Psoas muscle (tissue), 8 donors: ENCODE measurements at places on chromosomes 11 and 22.

DNA sequence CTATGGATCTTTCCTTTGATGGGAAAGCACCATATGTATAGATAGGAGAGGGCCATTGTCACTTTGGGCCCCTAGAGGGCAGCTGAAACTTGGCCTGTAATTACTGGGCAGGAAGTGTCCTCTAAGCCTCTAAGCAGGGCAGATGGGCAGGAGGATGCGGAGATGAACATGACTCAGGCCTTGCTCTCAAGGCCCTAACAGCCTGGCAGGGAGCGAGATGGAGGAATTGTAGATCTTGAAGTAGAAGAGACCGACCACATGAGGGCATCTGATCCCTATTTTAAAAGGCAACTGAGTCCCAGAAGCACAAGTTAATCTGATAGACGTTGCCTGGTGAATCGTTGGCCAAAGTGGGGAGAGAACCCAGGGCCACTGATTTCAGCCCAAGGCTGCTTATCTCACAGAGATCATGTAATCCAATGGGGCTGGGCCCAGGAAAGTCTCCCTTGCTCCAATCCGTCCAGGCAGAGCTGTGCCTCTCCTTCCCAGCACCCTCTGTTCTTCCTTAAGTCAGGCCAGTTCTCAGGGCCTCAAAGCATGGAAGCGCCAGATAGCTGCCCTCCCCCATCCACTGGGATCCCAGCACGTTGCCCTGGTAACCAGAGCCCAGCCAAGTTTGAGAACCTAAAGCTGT lies 2.5 kb upstream of the SEPTIN3 start:
- no peak for DNase-seq

DNA sequence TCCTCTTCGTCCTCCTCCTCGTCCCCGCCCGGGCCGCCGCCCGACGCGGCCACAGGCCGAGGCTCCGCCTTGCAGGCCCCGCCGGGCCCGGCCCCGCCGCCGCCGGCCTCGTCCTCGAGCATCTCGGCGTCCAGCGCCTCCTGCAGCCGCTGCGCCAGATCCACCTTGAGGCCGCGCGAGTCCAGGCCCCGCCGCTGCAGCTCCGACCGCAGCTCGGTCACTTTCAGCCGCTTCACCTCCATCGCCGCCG lies 417 bp downstream of the HNRNPUL2 start:
- no peak for DNase-seq

DNA sequence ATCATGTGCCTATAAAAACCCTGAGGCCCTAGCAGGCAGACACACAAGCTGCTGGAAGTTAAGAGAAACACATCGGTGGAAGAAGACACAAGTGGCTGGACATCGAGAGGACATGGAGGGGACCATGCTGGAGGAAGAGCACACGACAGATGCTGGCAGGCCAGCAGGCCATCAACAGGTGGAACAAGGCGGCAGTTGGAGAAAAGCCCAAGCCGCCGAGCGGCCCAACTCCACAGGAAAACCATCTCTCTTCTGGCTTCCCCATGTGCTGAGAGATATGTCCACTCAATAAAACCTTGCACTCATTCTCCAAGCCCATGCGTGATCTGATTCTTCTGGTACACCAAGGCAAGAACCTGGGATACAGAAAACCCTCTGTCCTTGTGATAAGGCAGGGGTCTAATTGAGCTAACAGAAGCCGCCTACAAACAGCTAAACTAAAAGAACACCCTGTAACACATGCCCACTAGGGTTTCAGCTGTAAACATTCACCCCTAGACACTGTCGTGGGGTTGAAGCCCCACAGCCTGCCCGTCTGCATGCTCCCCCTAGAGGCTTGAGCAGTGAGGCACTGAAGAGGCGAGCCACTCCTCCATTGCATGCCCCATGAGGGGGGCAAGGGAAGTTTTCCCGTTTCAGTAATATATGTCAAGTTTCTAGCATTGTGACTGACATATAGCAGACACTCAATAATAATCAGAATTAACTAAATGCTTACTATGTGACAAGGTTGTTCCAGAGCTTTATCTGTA lies 39.0 kb upstream of the MMP20 start:
- no peak for DNase-seq

- no peak for DNase-seq
Observed at GRCh38 chr11:85930879-85931366, 75.7 kb downstream of the CCDC83 start.

DNA sequence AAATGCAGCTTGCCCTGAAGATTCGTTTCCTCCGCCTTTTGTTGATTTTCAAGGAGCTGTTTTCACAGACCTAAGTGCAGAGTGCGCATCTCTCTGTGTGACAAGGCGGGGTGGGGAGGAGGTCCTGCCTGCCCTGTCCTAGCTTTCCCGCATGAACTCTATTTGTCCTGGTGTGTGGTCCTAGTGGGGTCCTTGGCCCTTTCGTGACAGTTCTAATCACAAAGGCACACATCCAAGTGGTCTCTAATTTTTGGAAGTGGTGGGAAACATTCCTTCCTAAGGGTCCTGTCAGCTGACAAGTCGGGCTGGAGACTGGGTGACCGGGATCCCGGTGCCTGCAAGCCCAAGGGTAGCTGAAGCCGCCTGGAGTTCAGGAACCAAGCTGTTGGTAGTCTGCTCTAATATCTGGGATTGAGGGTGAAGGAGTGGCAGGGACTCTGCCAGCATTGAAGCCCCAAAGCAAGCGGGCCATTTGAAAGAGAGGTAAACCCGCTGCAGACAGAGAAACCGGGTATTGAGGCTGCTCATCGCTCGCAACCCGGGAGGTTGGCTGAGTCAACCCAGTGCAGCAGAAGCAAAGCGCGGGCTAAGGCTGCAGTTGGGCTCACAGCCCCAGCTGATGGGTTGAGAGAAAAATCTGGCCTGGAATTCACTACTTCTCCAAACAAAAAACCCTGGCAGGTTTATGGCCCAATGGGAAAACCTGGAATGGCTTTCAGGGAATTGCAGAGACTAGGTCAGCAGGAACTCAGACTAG lies 28.1 kb upstream of the FBXO3 start:
- DNase-seq, result peak; percentile 56

- no peak for DNase-seq
Observed at GRCh38 chr11:33263549-33263948, 6.4 kb downstream of the HIPK3 start.

DNA sequence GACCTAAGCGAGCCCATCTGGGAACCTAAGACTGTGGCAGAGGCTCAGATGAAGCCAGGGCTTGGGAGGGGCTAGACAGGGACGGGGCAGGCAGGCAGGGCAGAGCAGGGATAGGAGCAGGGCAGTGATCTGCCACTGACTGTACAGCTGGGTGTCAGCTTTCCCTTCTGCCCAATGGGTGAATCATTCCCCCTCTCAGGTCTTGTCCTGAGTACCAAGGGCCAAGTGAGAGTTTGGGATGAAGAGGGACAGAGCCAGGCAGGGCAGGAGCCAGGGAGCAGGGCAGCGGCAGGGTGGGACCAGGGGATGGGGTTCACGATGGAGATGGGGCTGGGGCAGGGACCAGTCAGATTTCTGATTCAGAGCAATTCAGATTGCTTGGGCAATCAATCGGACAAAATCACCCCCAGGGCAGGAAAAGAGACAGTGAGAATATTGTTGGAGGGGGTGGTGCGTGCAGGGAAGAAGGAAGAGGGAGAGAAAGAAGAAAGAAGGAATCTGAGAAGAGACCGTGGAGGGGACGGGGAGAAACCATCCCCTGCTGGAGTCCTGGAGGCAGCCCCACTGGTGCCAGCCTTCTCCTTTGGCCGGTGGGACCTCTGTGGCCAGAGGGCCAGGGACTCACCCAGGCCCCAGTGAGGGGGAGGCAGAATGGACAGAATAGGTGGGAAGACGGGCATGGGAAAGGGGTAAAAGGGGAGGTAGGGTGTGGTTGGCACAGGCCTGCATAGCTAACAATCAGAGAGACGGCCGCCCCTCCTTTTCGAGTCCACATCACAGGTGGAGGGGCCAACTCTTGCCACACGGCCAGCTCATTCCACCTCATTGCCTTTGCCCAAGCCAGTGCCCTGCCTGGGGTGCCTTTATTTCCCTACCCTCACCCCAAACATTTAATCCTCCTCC lies 47.2 kb downstream of the CYTH4 start:
- no peak for DNase-seq
